ENCODE measurements at places on chromosomes 2 and 18.

GRCh38 chr2:140814141-140814540 lies 1316.7 kb downstream of the LRP1B start:
- DNase-seq = no peak

DNA sequence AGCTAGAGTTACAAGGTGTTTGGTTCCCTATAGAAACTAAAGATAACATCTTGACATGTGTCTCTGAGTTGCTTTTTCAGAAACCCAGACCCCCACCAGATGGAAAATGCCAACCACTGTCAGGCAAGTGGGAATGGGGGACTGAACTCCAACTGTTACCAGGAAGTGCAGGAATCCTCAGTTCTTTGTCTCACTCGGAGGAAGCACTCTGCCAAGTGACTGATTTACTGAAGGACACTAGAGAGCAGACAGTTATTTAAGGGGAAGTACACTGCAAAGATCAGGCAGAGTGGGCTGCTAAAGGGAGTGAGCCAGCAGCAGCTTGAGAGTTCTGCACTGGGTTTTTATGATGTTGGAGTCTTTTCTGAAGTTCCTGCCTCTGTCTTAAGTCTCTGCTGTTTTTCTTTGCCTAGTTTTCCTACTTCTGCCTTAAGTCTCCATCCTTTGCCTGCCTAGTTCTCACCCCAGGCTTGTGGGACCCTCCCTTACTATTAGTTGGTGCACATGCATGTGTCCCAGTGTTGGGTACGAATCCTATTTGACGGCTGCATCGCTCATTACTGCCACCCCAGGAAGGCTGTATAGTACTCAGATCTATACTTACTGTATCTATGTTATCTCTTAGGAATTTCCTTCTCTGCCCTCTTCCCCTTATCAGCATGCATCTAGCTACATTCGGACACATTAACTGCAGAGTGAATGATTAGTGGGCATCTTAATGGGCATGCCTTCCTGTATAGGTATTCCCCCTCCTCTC lies 97.1 kb downstream of the TEX51 start:
- peak; percentile 49 for DNase-seq

GRCh38 chr18:36391426-36392145 lies 94.1 kb downstream of the FHOD3 start:
- no peak for DNase-seq

GRCh38 chr2:82837588-82838304 lies 1621.3 kb downstream of the SUCLG1 start:
- peak; percentile 77 for DNase-seq

- DNase-seq = no peak
These were observed 28.4 kb downstream of the E2F6 start for GRCh38 chr2:11437602-11438001.

DNA sequence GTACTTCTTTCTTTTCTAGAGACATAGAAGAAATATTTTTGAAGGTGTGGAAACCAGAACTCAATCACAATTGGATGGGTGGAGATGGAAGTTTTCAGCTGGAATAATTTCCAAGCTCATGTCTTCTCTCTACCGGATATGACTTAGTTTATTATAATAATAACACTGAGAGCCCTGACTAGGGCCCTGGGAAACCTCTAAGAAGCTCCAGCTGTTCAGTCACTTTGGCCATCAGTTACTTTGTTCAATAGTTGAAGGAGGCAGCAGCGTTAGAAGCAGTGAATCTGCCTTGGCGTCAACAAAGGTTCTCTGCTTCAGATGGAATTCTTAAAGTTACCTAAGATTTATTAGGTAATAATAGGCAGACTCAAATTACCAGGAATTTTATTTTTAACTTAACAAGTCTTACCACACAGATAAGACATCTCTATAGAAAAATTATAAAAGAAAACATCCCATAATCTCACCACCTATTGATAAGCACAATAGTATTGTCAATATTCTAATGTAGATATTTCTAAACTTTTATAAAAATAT lies 293.8 kb upstream of the CHAC2 start:
- DNase-seq = no peak

DNA sequence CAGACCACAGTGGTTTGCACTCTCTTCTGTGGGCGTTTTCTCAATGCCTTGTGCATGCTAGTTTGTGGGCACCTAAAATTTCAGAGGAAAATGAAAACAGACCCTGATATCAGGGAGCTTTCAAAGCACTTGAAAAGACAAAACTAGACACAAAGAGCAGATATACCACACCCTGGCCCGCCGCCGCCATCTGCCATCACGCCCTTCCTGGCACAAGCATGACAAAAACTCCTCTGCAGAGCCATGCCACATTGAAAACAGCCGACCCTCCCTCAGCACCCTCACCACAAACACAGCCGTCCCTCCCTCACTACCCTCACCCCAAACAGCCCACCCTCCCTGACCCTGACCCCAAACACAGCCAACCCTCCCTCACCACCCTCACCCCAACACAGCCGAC lies 84.8 kb upstream of the RAB6C start:
- peak; percentile 48 for DNase-seq

DNA sequence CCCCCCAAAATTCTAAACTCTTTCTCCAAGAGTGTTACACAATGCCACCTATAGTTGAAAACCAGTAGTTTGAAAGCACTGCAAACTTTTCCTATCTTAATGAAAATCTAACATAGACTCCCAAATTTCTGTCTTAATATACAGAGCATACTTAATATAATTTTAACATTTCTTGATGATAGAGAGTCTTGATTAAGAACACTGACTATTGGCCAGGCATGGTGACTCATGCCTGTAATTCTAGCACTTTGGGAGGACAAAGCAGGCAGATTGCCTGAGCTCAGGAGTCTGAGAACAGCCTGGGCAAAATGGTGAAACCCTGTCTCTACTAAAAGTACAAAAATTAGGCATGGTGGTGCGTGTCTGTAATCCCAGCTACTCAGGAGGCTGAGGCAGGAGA lies 34.2 kb downstream of the ASXL2 start:
- DNase-seq = no peak

DNA sequence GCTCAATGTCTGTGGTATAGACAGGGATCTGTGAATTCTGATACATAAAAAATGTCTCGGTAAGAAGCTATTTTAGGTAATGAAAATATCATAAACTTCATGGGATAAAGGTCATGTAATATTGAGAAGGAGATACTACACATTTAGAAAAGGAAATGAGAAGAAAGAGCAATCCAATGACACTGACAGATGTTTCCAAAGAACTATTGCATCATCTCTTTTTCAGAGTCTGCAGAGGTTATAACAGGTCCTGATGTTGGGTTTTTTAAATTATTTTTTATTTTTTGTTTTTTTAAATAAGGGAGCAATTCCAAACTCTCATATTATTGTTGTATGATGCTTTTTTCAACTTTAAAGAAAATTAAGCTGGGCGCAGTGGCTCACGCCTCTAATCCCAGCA lies 176.9 kb downstream of the KCNH7 start:
- DNase-seq = no peak

GRCh38 chr2:17643031-17643615 lies 102.6 kb downstream of the VSNL1 start:
- no peak for DNase-seq

DNA sequence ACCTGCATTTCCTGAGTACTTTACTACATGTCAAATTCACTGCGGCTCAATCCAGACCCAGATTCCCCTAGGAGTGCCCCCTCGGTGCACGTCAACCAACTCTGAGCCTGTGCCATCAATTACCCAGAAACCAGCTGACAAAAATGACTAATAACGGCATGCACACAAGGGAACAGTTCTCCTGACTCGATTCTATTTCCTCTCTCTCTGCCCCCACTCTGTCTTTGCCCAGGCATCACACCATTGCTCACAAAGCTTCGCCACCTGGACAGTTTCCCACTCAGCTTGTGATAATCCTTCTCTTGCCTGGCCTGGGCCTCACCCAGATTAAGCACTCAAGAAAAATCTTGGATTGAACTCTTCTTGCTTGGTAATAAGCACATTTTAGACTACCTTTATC lies 115.3 kb upstream of the NDUFV2 start:
- DNase-seq = no peak

Data from hematopoietic multipotent progenitor cell treated with erythropoietin and hydrocortisone succinate and interleukin-3 and kit ligand, for 4 days (in vitro differentiated cells).